ENCODE measurements at places on chromosomes 3 and 15.

DNA sequence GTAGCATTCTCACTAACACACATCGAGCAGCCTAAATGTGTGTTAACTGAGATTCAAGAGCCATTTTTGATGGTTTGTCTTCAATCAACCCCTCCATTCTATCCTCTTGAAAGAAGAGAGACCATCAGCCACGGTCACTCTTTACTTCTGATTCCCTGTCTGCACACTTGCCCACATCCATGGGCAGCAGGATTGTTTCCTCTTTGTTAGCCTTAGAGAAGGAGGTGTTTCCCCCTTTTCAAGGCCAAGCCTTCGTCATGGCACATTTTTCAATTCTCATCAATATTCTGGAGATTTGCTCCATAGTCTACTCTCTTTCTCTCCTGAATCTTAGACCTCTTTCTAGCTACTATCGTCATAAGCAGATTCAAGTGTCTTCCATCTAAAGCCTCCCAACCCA, 522.4 kb upstream of the NAALADL2 start:
- DNase-seq: no peak

GRCh38 chr3:113405180-113405579, 36.1 kb downstream of the CFAP44 start:
- no peak for DNase-seq

GRCh38 chr15:24877174-24877573, 77.6 kb upstream of the SNRPN start:
- DNase-seq: no peak

DNA sequence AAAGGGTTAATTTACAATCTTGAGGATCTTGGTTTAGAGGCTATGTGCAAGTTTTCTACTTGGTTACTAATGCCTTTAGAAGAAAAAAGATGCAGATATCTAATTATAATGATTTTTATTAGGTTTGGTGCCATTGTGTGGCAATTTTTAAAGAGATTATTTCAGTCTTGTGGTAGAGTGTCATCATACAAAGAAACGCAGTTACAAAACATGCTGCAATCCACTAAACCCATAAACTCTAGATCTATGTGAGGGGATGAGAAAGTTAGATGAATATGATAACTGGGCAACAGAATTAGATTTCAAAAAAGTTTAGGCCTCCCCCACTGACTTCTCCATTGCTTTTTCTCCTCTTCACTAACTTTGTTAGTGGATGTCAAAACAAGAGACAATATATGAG, 106.0 kb downstream of the ARPP21 start:
- no peak for DNase-seq

GRCh38 chr15:69606144-69606543, 153.5 kb downstream of the RPLP1 start:
- DNase-seq: no peak

DNA sequence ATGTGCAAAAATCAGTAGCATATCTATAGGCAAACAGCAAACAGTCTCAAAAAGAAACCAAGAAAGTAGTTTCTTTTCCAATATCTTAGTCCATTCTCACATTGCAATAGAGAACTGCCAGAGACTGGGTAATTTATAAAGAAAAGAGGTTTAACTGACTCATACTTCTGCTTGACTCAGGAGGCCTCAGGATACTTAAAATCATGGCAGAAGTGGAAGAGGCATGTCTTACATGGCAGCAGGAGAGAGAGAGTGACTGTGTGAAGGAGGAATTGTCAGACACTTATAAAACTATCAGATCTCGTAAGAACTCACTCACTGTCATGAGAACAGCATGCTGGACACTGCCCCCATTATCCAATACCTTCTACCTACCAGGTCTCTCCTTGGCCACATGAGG, 327.9 kb upstream of the EPHA3 start:
- no peak for DNase-seq

DNA sequence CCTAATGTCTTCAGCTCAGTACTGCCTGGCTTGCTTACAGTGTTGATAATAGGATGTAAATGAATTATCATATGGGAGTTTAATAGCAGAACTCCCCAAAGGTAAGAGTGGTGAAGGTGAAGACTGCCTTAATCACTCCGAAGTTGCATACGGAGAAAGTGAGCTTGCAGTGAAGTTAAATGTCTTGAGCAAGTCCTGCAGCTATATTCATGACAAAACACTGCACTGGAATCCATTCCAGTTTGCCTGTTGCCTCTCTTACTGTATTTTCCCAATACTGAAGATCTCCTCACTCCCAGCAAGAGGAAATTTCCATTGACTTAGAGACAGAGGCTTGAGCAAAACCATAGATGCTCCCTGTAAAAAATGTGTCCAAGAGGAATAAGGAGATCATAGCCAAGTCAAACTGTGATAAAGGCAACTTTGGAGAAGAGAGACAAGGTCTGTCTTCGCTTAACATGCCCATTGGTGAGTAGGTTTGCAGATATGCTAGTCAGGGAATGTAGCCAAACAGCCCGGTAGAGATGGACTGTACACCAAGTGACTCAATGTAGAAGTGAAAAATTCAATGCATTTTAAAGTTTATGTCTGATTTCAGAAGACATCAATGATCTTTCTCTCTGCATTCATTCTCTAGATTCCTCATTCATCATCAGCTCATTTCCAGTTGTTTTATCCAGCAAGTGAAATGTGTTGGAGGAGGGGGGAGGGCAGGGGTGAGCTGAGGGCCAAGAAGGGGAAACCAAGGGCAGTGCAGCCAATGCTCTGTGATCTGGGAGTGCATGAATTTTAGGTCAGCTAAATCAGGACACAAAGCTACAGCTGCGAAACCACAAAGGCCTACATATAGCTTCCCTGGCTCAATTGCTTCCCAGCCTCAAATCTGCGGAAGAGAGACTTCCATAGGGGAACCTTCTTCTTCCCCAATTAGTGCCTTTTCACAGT, 667.1 kb upstream of the NR2F2 start:
- no peak for DNase-seq

- no peak for DNase-seq
Observed at GRCh38 chr3:143321058-143321769, 201.6 kb downstream of the CHST2 start.

- DNase-seq: no peak
Observed at GRCh38 chr3:178492491-178492890, 43.7 kb upstream of the KCNMB2 start.

- DNase-seq: no peak
Observed at GRCh38 chr15:100346866-100347512, 5.2 kb upstream of the ADAMTS17 start.

DNA sequence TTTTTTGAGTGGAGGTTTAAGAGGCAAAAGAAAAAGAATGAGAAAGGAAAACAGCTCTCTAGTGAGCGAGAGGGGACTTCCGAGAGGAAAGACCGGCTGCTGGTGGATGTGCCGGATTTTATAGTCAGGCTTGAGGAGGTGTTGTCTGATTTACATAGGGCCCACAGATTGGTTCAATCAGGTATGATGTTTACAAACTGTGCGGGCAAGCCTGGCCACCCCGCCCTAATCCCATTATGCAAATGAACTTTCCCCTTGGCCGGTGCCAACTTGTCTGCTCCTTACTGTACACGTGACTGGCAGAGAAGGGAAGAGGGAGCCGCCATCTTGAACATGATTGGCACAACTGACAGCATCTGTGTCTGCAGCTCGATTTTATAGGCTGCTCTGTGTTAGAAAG, 44.7 kb downstream of the FAM43A start:
- peak; percentile 94 for DNase-seq

DNA sequence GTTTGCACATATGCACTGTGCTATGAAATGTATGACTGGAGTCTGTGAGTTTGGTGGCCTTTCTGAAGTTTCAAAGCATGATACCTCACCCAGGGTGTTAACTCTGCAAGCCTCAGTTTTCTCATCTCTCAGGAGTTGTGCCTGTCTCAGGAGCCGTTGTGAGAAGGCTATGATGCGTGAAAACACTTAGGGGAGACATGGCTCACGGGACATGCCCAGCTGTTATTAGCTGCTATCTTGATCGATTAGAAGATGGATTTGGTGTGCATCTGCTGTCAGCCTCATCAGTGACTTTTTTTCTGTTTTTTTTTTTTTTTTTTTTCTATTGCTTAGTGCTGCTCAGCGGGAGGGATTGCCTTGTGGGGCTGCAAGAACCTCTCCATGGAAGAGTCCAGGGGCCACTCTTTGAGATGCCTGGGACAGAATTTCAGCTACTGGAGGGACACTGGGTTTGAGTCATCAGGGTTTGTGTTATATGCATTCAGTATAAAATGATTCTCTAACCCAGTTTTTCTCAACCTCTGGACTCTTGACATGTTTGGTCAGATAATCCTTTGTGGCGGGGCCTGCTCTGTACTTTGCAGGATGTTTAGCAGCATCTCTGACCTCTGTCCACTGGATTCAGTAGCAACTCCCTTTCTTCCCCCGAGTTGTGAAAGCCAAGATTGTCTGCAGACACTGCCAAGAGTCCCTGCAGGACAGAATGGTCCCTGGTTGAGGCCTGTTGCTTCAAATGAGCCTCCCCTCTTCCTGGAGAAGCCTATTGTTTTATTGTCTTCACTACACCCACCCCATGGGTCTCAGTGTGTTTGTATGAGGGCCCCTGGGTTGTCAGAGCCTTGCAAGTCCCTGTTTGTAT, 181.4 kb downstream of the CACNA2D3 start:
- no peak for DNase-seq

DNA sequence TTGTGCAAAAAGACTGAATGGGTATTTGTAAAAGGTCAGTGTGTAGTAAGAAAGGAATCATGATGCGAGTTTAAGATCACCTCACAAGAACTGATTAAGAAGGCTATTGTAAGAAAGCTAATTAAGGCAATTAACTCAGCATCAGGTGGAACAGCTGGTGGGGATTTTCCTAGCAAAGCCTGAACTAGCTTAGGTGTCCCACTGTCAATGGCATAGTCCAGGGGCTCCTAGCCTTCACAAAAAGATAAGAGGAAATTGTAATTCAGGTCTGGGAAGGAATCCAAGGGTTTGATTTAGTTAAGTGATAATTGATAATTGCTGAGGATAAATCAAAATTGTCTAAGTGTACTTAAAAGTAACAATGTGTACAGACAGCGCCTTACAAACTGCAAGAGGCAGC, 901.6 kb downstream of the TUSC7 start:
- DNase-seq: peak; percentile 100

GRCh38 chr3:141255846-141256261, 24.2 kb downstream of the PXYLP1 start:
- DNase-seq: no peak

DNA sequence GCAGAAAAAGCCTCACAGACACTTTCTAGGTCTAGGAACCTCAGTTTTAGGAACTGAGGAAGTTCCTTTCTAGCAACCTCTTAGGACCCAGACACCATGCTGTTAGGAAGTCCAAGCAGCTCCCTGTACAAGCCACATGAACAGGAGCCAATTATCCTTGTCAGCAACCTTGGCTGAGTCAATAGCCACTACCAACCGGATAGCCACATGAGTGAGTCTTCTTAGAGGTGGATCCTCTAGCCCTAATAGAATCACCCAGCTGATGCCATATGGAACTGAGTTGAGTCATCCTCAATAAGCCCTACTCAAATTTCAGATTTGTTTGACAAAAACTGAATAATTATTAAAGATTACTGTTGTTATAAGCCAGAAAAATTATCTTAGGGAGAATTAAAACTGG, 256.2 kb downstream of the NLGN1 start:
- DNase-seq: no peak

DNA sequence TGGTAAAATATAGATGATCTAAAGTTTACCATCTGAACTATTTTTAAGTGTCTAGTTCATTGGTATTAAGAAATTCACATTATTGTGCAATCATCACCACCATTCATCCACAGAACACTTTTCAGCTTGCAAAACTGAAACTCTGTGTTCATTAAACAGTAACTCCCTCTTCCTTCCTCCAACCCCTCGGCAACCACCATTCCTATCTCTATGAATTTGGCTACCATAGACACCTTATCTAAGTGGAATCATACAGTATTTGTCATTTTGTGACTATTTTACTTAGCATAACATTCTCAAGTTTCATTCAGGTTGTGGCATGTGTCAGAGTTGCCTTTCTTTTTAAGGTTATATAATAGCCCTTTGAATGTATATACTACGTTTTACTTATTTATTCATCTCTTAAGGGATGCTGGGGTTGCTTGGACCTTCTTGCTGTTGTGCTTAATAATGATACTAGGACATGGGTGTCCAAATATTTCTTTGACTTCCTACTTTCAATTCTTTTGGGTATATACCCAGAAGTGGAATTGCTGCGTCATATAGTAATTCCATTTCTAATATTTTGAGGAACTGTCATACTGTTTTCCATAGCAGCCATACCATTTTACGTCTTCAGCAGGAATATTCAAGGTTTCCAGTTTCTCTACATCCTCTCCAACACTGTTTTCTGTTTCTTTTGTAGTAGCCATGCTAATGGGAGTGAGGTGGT, 20.9 kb downstream of the KAT2B start:
- no peak for DNase-seq

- DNase-seq: no peak
Observed at GRCh38 chr3:140724856-140725812, 47.3 kb downstream of the TRIM42 start.

DNA sequence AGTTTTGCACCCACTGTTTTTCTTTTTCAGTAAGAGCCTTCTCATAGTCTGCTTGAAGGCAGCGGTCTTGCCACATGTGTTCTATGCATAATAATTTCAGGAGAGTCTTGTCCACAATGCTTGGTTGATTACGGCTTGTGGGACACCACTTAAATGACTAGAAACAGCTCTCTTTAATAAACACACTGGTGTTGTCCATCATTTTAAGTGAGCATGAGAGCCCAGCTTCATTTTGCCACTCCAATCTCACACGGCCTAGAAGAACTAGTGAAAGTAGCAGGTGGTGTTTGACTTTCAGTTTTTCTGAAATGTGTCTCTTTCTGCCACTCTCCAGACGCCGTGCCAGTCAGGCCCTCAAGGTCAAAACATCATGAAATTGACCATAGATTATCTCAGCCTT, 292.1 kb downstream of the LPP start:
- DNase-seq: no peak

GRCh38 chr15:52294881-52295420, 653 bp downstream of the MYO5C start:
- DNase-seq: no peak

- DNase-seq: peak; percentile 51
Observed at GRCh38 chr3:124033360-124034015, 41.6 kb upstream of the ROPN1 start.

DNA sequence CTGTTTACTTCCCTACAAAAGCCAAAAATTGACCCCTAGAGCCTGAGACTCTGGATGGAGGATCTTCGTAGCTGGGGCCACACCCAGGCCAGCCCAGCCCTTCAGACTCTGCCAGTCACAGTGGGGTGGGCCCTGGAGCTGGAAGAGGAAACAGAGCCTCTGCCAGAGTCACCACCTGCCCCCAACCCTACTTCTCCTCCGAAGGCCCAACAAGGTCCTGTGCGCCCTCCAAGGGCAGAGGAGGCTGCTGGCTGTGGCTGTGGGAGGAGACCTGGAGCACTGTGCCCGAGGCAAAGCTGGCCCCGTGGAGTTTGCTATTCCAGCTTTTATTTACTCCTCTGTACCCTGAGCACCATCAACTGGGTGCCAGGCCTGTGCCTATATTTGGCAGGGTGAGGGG, 19.0 kb downstream of the CISH start:
- DNase-seq: no peak

DNA sequence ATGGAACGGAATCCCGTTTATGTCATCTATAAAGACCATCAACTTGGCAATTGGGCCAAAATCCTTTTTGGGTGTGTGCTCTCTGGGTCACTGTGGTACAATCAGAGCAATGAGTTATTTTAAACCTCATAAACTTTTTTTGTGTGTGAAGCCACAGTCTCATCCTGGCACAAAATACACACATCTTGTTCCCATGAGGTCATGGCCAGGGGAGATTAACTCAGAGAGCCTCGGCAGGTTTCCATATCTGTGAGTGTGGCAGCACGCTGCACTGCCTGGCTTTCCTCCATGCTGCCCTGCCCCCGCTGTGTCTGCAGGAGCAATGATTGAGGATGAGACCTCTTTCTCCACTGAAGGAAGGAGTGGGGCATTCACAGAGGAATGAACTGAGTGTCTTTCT, 54.0 kb upstream of the DLG1 start:
- no peak for DNase-seq

Measured in NCI-H1105 treated with DMSO at 0.1 percent for 48 hours (cell line).